LNCaP clone FGC (cell line): ENCODE measurements at places on chromosomes 4 and X.
A peak's percentile ranks its signal among the peaks of the same experiment; 100 is the strongest.

DNA sequence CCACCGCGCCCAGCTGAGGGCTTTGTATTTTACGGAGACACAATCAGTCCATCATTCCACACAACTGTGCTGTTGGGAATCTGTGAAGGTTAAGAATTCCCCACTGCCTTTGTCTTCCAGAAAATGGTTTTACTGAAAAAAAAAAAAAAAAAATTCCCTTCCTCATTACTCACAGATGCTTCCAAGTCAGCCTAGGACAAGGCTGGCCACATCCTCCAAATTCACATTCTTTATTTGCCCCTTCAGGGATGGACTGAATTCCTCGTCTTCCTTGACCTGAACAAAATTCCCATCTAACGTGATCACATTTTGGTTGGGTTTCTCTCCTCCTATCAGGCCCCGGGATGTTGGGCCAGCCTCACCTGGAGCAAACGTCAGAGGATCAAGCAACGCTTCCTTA lies 130.3 kb downstream of the DHRSX start:
- no peak for DNase-seq

- no peak for DNase-seq
These were observed 66.1 kb upstream of the HGFAC start for GRCh38 chr4:3375688-3376087.

- no peak for DNase-seq
These were observed 6.1 kb downstream of the RPS3A start for GRCh38 chr4:151105454-151106032.

- no peak for DNase-seq
These were observed 158.7 kb upstream of the RBPJ start for GRCh38 chr4:26162101-26162500.

DNA sequence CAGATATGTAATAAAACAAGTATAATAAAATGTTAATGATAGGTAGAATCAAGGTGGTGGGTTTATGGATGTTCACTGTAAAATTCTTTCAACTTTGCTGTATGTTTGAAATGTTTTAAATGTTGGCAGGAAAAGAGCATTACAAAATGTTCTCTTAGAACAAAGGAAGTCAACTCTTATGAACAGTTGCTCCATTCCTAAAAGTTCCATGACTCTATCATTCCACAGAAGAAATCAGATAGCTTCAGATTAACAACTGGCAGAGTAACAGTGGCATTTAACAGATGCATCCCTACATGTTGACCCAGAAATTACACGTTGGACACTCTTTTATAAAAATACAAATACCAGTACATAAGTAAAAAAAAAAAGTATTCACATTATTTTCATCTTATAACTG lies 2023.7 kb downstream of the ARAP2 start:
- no peak for DNase-seq

GRCh38 chrX:11533199-11533651 lies 132.5 kb downstream of the ARHGAP6 start:
- peak; percentile 64 for DNase-seq

- DNase-seq, result no peak
These were observed 222.1 kb upstream of the GALNT7 start for GRCh38 chr4:172946503-172946902.

DNA sequence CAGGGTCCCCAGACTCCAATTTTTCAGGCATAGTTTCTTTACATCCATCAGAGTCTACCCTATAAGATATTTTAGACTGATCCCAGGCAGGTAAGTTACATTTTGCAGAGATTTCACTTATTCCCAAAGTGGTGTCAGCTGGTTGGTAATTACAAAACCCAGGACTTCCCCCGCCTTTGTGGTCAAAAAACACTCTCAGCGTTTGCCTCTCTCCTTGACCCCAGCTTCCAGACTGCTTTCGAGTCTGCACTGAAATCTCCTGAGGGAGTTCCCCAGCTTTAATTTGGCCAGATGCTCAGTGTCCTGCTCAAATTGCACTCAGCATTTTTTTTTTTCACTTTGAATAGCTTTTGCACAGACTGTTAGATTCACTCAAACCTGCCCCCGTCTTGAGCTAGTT lies 11.2 kb upstream of the AMOT start:
- no peak for DNase-seq

- no peak for DNase-seq
These were observed 775.3 kb upstream of the HS3ST1 start for GRCh38 chr4:12203945-12204344.

GRCh38 chr4:2269206-2269531 lies 7.3 kb upstream of the MXD4 start:
- no peak for DNase-seq

DNA sequence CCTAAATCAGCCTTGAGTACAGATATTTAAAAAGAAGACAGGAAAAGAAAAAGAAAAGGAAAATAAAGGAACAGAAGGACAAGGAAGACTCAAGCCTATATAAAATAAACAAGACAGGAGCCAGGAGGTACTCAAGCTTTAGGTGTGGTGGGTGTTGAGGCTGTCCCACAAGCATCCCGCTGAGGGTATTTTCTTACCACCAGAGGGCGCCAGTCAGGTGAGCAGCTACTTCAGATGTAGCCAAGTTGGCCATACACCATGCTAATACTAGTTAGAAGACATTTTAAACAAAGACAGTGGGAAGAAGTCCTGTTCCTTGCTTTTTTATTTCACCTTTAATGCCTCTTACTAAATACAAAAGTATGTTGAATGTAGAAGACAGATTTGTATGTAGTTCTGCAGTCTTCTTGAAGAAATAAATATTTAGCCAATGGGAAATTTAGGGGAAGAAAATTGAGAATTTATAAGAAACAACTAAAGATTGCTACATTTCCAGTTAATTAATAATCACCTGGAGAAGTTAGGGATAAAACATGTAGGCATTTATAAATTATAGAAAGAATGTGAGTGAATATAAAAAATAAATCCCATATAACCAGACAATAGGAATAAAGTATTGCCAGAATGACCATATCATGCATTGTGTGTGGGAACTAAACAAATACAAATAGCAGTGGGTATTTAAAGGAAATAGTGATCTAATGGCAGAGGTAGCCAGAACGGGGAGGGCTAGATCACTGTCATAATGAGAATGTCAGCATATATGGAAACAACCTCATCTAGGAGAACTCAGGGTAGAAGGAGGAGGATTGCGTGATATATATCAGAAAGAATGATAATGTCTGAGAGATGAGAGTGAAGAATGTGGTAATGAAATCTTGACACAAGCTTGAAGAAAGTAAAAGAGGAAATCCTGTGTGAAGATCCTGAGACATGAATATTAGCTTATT lies 71.0 kb downstream of the MTHFD2L start:
- peak; percentile 41 for DNase-seq

DNA sequence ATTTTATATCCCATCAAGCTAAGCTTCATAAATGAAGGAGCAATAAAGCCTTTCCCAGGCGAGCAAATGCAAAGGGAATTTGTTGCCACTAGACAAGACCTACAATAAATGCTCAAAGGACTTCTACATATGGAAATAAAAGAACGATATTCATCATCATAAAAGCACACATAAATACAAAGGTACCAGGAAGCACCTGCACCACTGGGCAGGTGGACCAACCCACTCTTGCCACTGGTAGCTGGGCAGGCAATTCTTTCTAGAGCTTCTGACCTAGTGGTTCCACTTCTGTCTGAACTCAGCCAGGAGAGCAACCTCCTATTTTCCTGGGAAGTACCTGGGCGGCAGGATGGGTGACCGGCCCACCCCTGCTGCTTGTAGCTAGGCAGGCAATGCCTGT lies 237.2 kb upstream of the ITM2A start:
- no peak for DNase-seq

GRCh38 chr4:88893961-88894360 lies 163.0 kb downstream of the FAM13A start:
- DNase-seq, result no peak

DNA sequence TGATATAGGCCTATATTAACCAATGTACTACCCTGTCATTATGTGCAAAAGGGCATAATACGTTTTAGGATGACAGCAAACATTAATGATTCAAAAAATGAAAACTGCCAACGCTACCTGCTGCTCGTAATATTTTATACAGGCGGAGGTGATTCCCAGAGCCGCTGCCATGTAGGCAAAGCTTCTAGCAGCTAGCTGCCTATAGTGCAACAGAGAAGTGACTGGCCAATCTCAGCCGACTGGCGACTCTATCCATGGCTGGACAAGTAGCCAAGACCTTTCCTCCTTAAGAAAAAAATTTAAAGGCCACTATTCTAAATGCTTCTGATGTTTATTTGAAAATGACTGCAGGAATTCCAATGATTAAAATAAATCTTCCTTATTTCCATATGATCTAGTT lies 1.9 kb downstream of the PPARGC1A start:
- DNase-seq, result no peak
